Femur (tissue), 1 donor: ENCODE measurements at places on chromosomes 3 and 15.
A peak's percentile ranks its signal among the peaks of the same experiment; 100 is the strongest.

DNA sequence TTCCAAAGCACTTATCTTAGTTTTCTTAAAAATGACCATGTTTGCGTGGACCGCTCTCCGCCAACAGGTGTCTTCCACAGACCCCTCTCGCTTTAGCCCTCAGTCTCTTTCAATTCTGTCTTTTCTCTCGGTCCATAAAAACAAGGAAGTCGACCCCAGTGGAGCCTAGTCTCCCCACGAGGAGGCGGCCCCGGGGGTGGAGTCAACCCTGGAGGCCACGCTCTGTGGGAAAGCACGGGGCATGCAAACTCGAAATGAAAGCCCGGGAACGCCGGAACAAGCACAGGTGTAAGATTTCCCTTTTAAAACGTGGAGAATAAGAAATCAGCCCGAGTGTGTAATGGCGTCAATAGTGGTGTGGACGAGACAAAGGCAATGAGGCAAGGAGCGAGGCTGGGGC lies 49.1 kb downstream of the EBLN2 start:
- no peak for DNase-seq

DNA sequence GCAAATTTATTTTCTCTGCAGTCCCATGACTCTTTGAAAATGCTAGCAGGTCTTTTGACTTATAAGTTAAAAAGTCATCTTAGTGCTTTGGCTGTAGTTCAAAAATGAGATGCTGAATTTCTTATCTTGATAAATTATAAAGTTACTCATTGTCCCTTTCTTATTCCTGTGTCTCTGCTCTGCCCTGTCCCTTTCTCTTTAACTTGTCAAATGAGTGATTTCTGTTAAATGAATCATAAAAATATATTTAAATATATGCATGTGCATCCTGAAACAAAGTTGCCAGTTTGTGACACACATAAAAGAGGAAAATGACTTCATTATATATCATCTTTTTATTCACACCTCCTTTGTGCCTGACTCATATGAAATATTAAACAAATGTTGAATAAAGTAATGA lies 1097.3 kb upstream of the EPHA6 start:
- no peak for DNase-seq

DNA sequence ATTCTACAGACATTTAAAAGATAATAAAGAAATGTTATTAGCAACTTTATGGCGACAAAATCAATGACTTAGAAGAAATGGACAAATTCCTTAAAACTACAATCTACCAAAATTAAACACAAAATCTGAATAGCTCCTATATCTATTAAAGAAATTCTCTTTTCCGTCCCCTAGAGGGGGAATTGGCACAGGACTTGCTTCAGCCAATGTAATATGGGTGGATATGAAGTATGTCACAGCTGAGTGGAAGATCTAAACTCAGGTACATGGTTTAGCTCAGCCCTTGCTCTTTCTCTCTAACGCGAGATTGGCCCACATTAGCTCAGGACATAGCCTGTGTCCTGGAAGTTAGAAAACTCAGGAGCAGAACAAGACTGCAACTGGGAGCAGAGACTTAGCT lies 79.3 kb downstream of the DNAH12 start:
- DNase-seq, result no peak

DNA sequence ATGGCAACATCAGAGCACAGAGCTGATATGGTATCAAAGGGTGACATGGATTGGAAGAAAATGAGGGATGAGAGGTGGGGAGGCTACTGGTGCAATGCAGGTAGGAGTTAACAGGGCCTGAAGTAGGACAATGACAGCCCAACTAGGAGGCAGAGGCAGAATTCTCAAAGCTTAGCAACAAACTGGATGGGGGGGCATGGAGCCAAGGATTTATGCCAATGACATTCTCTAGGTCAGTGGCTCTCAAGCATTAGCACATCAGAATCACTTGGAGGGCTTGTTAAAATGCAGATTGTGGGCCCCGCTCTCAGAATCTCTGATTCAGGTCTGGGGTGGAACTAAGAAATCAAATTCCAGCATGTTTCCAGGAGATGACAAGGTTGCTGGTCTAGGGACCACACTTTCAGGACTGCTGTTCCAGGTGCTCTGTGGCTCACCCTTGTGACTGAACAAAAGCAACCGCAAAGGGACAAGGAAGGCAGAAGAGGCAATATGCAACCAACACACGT lies 98.0 kb upstream of the TNIK start:
- DNase-seq, result no peak

- no peak for DNase-seq
These were observed 124.3 kb downstream of the CHCHD6 start for GRCh38 chr3:126828306-126828705.

GRCh38 chr15:27324886-27325615 lies 354.1 kb downstream of the GABRG3 start:
- DNase-seq, result no peak

GRCh38 chr3:12916159-12916558 lies 74.8 kb upstream of the RPL32 start:
- DNase-seq, result peak; percentile 73

GRCh38 chr3:36221975-36222374 lies 158.3 kb upstream of the STAC start:
- DNase-seq, result no peak

- DNase-seq, result no peak
These were observed 153.4 kb downstream of the LMLN start for GRCh38 chr3:198113206-198114053.

GRCh38 chr3:157156837-157157635 lies 2.9 kb downstream of the CCNL1 start:
- DNase-seq, result no peak

- DNase-seq, result no peak
These were observed 965.8 kb downstream of the ROBO1 start for GRCh38 chr3:78801926-78802561.

- peak; percentile 50 for DNase-seq
These were observed 210.8 kb upstream of the ROPN1 start for GRCh38 chr3:124202754-124203153.

GRCh38 chr3:31129241-31129640 lies 234.8 kb upstream of the GADL1 start:
- DNase-seq, result no peak

- DNase-seq, result peak; percentile 44
These were observed 187.3 kb downstream of the KCNAB1 start for GRCh38 chr3:156307704-156308103.

- DNase-seq, result no peak
These were observed 170.4 kb upstream of the LPP start for GRCh38 chr3:187983484-187984124.

DNA sequence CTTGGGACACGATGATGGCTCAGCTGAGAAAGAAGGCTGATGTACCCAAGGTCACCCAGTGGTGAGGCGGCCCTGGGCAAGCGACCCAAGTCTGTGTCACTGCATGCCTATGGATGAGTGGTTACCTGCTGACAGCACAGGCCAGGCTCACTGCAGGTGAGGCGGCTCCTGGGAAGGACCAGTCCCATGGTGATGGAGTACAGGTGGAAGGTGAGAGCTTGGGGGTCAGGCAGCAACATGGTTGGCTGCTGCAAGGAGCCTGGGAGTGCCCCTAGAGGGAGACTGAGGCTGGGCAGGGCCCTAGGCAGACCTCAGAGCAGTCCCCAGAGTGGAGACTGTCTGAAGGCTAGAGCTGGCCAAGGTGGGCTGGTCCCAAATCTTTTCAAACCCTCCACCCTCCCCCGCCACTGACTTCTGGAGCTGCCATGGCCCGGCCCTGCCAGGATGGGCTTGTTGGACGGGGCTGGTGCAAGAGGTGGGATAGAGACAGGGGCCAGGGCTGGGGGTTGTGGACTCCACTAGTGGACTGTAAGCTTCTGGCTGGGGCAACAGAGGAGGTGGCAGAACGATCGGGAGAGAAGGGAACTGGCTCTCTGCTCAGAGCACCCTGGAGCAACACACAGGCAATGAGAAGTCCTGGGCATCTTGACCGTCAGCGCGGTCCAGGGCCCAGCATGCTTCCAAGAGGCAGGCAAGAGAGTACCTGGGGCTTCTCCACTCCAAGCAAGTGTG lies 72.5 kb upstream of the SLC6A11 start:
- no peak for DNase-seq

GRCh38 chr15:92825985-92826384 lies 74.1 kb upstream of the CHD2 start:
- DNase-seq, result no peak

GRCh38 chr3:107432646-107433045 lies 55.4 kb downstream of the CCDC54 start:
- no peak for DNase-seq

DNA sequence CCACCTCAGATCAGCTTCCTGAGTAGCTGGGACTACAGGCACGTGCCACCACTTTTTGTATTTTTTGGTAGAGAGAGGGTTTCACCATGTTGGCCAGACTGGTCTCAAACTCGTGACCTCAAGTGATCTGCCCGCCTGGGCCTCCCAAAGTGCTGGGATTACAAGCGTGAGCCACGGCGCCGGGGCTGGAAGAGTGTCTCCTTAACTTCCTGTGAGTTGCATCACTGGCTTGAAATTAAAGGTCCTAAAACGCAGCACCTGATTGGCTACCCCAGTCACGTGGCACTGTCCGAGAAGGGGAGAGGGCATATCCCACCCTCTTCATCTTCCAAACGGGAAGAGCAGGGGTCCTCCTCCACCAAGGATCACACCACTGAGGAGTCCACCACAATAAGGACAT lies 5.5 kb upstream of the FAM174B start:
- DNase-seq, result no peak

GRCh38 chr15:74251131-74251811 lies 15.1 kb downstream of the CCDC33 start:
- DNase-seq, result peak; percentile 77

DNA sequence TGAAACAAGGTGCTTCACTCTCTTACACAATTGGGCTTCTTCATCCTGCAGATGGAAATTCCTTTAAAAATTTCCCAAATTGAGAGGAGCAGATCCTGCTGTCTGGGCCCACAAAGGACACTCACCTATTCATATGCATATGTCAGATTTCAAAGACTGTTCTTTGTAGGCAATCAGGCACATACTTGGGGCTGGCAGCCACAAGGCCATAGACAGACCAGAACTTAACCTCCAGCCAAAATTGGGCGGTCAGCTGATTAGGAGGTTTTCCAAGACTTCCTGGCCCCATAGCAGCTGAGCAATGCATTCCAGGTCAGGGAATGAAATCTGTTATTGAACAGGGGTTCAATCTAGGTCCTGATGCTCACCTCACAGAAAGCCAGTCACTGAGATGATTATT lies 15.0 kb upstream of the HPS3 start:
- no peak for DNase-seq

DNA sequence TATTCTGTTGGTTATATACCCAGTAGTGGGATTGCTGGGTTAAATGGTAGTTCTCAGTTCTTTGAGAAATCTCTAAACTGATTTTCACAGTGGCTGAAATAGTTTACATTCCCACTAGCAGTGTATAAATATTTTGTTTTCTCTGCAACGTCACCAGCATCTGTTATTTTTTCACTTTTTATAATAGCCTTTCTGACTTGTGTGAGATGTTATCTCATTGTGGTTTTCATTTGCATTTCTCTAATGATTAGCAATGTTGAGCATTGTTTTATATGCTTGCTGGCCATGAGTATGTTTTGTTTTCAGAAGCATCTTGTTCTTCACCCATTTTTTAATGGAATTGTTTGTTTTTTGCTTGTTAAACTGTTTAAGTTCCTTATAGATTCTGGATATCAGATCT lies 612.7 kb upstream of the SGO1 start:
- no peak for DNase-seq

DNA sequence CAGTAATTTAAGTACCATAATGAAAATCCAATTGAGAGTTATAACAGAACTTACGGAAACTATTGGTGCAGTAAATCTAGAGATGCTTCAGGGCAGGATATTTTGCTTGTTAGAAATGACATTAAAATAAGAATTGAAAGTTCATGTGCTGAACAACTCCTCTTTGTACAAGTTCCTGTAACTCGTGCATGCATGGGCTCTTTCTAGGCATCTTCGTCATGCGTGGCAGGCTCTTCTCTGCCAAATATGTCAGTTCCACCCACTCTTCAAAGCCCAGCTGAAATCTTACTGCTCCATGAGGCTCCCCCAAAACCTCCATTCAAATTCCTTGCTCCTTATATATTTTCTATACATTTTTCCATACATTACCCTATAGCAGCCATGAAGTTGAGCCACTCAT lies 48.7 kb downstream of the FBN1 start:
- no peak for DNase-seq

GRCh38 chr3:137514853-137515252 lies 249.3 kb upstream of the SOX14 start:
- DNase-seq, result no peak

DNA sequence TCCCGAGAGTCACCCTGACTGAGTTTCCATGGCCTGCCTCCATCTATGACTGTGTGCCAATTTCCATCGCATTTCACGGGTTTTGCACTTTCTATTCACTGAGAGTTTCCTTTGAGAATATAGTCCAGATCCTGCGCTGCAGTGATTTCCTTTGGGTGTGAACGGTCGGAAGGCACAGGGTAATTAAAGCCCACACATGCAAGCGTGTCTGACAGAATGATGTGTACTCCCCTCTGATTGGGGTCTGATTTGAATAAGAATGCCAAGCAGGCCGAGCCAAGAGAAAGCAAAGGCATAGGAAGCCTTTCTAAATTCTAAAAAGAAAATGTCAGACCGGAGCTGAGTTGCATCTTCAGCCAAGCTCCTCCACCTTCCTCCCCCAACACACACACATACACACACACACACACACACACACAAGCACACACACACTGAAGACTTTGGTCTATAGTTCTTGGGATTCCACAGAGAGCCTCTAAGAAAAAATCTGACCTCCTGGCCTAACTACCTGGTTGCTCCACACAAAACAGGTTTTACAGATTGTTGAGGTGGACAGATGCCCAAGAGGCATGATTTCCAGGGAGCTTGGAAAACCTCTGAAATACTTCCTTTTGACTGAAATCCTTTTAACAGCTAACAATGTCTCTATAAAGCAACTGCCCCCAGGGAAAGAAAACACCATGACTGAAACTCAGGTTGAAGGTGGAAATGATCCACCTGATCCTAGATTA lies 59.7 kb upstream of the LRRN1 start:
- no peak for DNase-seq

DNA sequence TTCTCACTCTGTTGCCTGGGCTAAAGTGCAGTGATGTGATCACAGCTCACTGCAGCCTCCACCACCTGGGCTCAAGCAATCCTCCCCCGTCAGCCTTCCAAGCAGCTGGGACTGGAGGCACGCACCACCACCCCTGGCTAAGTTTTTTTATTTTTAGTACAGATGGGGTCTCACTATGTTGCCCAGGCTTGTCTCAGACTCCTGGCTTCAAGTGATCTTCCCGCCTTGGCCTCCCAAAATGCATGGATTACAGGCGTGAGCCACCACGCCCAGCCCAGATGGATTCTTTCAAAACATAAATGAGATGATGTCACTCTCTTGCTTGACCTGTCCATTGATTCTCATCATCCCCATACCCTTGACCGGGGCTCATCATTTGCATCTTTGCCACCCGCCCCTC lies 72.6 kb upstream of the SLC6A6 start:
- DNase-seq, result no peak

DNA sequence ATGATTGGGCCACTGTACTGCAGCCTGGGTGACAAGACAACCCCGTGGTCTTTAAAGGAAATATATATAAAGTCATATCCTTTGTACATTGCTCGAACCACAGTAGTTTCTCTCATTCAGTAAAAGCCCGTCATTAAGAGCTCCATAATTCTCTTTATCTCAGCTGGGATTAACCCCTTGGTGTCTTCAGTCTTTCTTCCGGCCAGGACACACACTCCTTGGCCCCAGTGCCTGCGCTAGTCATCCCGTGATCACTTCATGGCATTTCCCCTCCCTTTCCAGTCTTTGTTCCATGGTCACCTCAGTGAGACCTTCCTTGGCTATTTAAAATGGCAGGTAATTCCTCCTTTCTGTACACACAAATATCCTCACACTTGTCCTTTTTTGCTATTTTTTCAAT lies 3.3 kb downstream of the RPL35A start:
- no peak for DNase-seq

- no peak for DNase-seq
These were observed 19.9 kb upstream of the SLC12A8 start for GRCh38 chr3:125232401-125232800.
